ENCODE measurements at places on chromosomes 12 and 14. TPM values are rescaled to one million over a fixed set of nuclear protein-coding genes. Genes with fewer than 3 reads are reported as not detected.
A peak's percentile ranks its signal among the peaks of the same experiment; 100 is the strongest.

- DNase-seq: no peak
These were observed 41.9 kb downstream of the KCNA1 start for GRCh38 chr12:4951601-4952000.

DNA sequence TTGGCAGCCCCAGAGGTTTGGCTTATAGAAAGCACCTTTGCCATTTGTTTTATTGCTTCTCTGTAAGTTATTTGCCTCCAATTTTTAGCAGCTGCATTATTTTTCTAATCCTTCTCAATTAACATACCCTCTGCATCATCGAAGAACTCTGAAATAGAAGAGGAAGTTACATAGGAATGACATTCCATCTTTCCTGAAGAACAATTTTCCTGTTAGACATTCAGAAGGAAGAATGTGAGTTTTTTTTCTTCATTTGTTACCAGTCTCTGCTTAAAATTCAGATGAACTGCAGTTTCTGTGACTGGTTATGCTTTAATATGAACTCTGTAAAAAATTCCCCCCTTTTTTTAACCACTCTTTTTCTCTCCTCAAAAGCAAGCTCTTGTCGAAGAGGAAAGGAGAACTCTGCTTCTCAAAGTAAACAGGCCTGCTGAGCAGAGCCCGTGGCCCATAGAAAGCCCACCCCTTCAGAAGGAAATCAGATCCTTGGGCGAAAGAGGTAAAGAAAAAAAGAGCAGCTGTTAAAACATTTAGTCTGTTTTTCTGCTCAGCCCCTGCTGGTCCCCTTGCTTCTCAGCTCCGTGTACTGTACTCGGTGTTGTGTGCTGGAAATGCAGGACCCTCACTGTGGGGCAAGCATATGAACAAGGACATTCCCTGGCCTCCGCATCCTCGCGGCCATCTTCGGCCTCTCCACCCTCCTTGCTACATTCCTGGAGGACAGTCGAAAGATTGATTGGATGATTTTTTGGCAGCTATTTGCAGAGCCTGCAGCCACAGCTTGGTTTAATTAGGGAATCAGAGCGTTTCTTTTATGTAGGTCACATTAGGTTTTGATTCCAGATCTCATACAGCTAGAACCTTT lies 164.4 kb upstream of the LRIG3 start:
- no peak for DNase-seq

- no peak for DNase-seq
These were observed 1.1 kb downstream of the ETV6 start for GRCh38 chr12:11650286-11651281.

- DNase-seq: no peak
These were observed 313.4 kb downstream of the BCL11B start for GRCh38 chr14:98958632-98959031.

DNA sequence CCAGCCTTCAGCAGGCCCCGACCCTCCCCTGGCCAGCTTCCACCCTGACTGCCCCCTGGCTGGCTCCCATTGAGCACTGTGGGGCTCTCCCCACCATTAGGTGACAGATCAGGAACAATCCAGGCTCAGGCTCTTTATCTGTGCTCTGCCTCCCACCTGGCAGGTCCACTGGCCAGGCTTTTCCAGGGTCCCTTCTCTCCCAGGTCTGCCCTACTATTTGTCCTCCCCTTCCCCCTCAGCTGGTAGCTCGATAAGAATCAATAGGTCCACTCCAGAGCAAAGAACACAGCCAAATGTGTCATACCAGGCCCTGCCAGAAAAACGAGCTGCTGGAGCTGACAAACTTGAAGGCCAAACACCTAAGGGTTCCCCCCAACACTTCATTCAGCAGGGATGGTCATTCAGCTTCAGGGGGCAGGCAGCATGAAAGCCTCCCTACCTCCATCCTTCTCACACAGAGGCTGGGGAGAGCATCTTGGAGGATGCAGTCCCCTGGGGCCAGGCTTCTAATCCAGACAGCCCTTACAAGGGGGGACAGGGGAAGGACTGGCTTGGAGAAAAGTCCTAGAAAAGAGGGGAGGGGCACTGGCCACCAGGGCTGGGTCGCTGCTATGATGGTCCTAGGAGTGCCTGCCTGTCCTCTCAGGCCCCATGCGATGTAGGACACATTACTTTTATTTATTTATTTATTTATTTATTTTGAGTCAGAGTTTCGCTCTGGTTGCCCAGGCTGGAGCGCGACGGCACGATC lies 1.9 kb upstream of the KRT18 start:
- no peak for DNase-seq

DNA sequence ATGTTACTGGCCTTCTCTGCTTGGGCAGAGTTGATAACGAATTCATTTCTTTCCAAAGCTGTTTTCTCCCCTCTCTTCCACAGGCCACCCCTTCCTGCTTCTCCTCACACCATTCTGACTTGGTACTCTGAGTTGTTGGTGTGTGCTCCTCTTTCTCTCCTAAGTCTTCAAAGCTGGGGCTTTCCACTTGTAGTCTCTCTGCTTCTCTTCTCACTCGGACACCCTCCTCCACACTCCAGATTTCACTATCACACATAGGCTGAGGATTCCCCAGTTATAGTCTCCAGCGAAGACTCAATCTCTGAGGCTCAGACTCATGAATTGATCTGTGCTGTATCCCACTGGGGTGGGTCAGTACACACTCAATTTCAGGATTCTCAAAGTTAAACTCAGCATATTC lies 201.0 kb downstream of the SSPN start:
- DNase-seq: no peak

- DNase-seq: no peak
These were observed 810 bp downstream of the MARCHF9 start for GRCh38 chr12:57755454-57756372.

GRCh38 chr14:26424537-26424936 lies 173.3 kb downstream of the NOVA1 start:
- DNase-seq: no peak

DNA sequence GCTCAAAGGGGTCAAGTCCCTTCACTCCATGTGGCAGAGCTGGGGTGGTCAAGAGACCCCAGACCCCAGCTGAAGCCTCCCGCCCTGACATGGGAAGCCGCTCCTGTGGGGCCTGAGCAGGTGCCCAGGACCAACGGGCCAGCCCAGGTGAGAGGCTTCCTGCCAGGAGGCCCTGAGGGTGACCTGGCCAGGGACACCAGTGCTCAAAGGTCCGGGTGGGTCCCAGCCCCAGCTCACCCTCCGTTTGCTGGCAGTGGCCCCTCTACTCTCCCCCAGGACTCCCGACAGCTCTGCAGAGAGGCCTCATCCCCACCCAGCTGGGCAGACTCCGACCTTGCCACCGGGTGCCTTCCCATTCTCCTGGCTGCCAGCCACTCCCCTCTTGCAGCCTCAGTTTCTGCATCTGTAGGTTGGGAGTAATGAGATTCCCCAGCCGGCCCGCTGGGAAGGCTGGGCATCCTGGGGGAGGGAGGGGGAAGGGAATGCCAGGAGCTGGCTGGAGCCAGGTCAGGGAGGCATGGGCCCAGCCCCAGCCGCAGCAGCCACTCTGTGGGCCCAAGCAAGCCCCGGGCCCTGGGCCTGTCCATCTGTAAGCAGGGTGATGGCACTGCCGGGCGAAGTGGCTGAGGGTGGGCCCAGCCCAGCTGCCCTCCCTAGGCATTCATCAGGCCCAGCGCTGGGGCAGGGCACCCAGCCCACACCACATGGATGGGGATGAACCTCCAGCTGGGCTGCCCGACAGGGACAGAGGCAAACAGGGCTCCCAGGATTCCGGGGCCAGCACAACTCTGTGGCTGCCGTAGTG lies 10.3 kb upstream of the INF2 start:
- DNase-seq: no peak

DNA sequence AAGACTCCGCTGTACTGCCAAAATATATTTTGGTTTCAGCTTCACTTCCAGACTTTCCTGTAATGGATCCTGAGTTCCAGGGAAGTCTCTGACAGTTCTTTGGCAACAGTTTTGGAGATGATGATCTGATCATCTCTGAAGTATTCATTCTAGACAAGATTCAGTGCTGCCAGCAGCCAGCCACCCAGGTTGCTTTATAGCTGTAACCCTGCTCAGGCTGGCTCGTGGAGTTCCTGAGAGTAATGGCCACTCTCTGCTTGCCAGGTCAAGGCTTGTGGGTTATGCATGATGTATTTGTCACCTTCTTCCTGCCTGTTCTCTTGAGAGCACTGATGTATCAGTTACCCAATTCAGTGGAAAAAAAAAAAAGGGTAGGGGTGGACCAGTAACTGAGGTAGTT lies 124.3 kb downstream of the PPHLN1 start:
- no peak for DNase-seq

Gene MGP
- total RNA-seq: 1.3 TPM

- DNase-seq: no peak
These were observed 314.5 kb downstream of the ALG10 start for GRCh38 chr12:34336619-34337465.

DNA sequence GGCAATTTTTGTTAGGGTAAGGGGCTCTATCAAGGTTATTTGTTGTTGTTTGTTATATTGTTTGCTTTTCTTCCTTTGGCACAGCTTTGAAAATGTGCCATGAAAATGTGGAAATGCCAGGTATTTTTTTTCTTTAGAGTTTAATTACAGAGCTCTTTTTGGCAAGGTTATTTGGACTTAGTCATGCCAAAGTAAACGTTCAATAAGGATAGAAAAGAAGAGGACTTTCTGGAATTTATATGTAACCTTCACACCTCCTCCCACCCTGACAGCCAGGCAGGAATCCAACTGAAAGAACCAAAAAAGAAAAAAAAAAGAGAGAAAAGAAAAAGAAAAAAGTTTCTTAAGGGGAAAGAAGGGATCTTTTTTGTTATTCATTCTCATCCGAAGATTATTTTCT lies 217.8 kb downstream of the KITLG start:
- DNase-seq: no peak

Gene CFAP251
- total RNA-seq: 2.6 TPM

DNA sequence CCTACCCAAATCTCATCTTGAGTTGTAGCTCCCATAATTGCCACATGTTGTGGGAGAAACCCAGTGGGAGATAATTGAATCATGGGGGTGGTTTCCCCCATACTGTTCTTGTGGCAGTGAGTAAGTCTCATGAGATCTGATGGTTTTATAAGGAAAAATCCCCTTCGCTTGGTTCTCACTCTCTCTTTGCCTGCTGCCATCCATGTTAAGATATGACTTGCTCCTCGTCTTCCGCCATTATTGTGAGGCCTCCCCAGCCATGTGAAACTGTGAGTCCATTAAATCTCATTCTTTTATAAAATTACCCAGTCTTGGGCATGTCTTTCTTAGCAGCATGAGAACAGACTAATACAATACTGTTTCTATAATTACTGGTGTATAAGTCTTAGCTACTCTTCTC lies 6.5 kb upstream of the BCAT1 start:
- DNase-seq: no peak

Gene TMX1
- total RNA-seq: 46.2 TPM

DNA sequence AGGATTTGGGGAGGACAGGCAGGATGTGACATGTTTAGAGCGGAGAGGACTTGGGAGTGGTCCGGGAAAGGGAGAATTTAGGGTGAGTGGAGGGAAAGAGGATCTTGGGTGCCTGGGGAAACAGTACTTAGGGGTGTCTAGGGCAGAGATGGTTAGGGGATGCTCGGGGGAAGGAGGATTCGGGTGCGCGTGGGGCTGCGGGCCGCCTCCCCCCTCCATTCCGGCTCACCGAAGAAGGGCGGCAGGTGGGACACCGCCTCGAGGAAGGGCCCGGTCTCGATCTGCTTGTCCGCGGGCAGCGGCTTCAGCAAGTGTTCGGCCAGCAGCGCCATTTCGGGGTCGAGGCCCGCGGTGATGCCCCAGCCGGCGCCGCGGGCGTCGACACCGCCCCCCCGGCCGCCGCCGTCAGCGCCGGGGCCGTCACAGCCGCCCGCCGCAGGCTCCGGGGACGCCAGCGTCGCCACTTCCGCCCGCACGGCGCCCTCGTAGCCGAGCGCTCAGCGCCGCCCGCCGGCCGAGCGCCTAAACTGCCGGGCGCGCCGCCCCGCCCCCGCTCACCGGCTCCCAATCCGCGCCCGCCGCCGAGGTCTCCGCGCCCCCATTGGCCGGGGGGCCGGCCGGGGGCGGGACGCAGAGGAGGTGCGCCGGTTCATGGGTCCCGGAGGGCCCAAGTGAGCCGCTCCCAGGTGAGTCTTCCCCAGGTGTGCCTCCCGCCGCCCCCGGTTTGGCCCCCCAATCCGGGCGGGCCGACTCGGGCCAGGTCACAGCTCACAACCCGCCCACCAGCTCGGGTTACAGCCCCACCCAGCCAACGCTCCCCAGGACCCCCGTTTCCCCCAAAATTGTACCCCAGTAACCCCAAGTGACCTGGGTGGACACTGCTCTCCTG lies at the start of gene GLTP:
GLTP (minus strand) TSS at position 499 of the 889 bp plus-strand sequence; CDS start at position 332, 167 bp downstream.
- DNase-seq: peak; percentile 45

Gene CYP27B1
- total RNA-seq: 11.6 TPM

GRCh38 chr14:62914025-62914424 lies 131.2 kb downstream of the KCNH5 start:
- no peak for DNase-seq

Gene TAS2R50
- total RNA-seq: 0.54 TPM

DNA sequence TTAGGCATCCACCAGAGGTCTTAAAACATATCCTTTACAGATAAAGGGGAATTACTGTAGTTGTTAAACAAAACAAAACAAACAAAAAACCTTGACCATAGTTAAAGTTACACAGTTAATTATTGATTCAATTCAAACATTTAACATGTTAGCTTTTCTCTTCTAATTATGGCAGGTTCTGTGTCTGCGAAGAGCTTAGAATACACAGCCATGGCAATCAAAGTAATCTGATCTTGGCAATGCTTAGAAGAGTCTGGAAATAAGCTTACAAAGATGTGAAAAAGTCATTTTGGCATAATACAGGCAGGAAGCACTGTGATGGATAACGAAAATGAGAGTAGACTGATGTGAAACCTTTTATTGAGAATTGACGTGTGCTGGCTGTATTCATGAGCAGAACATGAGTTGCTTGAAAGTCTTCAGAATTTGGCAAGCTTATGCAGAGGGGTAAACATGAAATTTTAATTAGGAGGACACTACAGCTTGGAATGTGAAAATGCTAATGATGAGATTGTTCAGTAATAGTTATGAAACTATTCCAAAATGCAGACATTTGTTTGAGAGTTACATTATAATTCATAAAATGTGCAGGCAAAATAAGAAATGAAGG lies 629.6 kb downstream of the FSCB start:
- no peak for DNase-seq

- no peak for DNase-seq
These were observed 42.1 kb upstream of the SOCS2 start for GRCh38 chr12:93530358-93530757.

- no peak for DNase-seq
These were observed 81.3 kb downstream of the SCN8A start for GRCh38 chr12:51672334-51672733.
